Naive B cell (primary cell): ENCODE measurements at places on chromosomes 2 and 18.
A peak's percentile ranks its signal among the peaks of the same experiment; 100 is the strongest.

GRCh38 chr18:74204526-74205152 lies 56.3 kb downstream of the TIMM21 start:
- H3K4me1 ChIP-seq = no peaks in the 10 kb centered on the region
- DNase-seq = no peak

GRCh38 chr2:2640818-2641217 lies 309.7 kb upstream of the MYT1L start:
- DNase-seq = no peak
- H3K4me1 ChIP-seq = no peaks in the 10 kb centered on the region
- no peak overlapping the region for H3K4me3 ChIP-seq

DNA sequence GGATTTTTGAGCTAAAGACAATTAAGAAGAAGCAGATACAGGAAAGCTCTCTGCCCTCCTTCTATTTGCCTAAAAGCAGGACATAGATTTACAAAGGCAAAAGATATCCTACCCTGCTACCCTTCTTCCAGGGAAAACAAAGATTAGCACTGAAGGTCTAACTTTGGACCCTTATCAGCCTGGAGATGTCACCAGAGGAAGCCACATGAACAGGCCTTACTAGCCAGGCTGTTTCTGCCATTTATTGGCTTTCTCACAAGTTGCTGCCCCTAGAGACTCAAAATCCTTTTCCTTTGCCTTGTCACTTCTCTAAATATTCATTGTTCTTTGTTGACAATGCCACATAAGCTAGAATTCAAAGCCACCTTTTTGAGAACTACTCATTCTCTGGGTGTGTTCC lies 147.3 kb downstream of the B3GNT2 start:
- no peaks in the 10 kb centered on the region for H3K36me3 ChIP-seq
- H3K4me1 ChIP-seq = peaks cover 8% of the 10 kb centered on the region
- no peak for DNase-seq
- no peak overlapping the region for H3K27ac ChIP-seq

DNA sequence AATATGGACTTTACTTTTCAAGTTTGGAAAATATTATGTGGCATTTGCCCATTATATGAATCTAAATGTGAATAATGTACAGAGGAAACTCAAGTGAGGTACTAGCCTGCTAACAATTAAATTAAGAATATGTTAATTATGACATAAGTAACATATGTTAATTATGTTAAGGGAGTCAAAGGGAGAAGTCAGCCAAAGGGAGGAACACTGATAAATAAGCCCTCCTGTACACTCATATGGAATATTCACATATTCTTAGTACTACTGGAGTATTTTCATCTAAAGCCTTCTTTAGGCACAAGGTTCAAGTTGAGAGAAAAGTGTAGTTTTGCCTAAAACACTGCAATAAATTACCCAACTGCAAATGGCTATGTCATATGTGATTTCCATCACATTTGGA lies 30.1 kb downstream of the ITGB6 start:
- no peaks in the 10 kb centered on the region for H3K27me3 ChIP-seq

DNA sequence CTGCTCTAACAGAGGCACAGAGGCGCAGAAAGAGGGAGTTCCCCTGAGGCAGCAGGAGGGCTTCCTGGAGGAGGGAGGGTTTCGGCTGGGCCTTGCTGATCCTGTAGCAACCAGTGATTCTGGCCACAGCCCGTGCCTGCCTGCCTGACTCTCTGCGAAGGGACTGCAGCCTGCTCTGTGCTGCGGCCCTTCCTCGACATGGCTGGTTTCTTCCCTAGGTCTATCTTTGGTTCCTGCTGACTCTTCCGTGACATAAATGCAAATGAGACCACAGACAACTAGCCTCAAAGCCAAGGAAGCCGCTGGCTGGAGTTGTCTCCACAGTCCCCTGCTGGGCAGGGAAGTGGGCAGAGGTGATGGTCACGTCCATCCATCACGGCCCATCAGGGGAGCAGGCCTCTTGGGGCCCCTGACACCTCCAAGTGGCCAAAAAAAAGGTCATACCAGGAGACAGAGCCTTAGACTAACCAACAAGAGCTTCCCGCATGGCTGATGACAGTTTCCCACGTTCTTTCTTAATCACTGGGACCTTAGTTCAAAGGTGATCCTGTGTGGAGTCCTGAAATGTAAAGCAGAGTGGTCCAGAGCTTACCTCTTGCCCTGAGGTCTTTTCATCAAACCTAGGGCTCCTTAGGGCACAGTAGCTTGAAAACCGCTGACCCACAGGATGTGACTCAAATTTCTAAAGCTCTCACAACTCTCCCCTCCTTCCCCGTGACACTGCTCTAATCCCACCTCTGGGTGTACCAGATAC lies 55.3 kb downstream of the HS1BP3 start:
- peaks cover 43% of the 10 kb centered on the region for H3K4me1 ChIP-seq
- DNase-seq = peak; percentile 54
- H3K36me3 ChIP-seq = peaks cover 15% of the 10 kb centered on the region

DNA sequence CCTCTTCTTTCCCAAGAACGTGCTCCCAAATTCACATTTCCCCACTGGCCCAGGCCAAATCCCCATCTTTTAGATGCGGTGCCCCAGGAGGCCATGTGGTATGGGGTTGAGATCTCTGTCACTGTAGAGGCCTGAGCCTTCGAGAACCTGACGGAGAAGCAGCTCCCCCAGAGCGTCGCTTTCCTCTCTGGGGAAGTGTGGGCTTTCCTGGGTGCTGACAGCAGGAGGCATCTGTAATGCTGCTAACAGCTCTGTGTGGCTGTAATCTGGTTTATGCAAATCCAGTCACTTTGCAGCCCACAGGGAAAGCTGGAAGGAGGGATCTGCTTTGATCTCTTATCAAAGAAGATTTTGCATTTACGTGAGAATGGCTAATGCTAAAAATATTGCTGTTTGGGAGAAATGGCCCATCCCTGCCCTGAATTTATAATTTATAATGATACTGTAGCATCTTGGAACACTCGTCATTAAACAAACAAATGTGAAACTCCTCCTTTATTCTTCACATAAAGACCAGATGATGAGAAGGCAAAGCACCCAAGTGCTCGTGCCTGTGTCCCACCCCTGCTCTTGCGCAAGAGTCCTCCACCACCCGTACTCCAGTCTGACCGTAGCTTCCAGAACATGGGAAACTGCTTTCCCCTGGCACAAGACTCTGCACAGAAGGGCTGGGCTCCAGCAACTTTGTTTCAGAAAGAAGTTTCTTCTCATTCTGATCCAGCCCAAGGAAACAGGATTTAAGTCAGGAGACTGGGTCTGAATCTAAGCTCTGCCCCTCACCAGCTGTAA lies 109.9 kb upstream of the EPC2 start:
- no peak for DNase-seq
- no peak overlapping the region for H3K27ac ChIP-seq
- no peaks in the 10 kb centered on the region for H3K36me3 ChIP-seq
- H3K4me3 ChIP-seq = no peak overlapping the region

GRCh38 chr18:50895350-50896045 lies 16.6 kb downstream of the ME2 start:
- H3K36me3 ChIP-seq = peaks cover 25% of the 10 kb centered on the region
- H3K4me3 ChIP-seq = no peak overlapping the region
- DNase-seq = no peak
- H3K27me3 ChIP-seq = no peaks in the 10 kb centered on the region
- H3K4me1 ChIP-seq = peaks cover 12% of the 10 kb centered on the region

DNA sequence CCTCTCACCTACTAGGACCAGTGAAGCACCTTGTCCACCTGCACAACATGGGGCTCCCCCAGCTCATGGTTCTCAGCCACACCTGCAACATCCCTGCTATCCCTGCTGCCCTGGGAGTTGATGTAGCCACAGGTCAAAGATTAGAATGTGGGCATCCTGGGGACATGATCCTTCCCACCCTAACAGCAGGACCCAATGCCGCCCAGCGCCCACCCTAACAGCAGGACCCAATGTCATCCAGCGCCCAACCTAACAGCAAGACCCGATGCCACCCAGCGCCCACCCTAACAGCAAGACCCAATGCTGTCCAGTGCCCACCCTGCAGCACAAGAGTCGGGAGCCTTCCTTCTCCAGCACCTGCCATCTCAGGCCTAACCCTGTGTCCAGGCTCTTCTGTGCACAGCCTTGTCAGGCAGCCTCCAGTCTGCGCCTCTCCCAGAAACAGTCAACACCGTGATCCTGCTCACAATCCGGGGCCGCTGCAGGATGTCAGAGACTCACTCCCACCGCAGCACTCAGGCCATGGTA lies 237.3 kb upstream of the SALL3 start:
- H3K4me3 ChIP-seq = no peak overlapping the region
- H3K4me1 ChIP-seq = no peaks in the 10 kb centered on the region
- no peak overlapping the region for H3K27ac ChIP-seq
- no peak for DNase-seq
- H3K27me3 ChIP-seq = peaks cover 14% of the 10 kb centered on the region

GRCh38 chr2:69483696-69484095 lies 46.5 kb upstream of the NFU1 start:
- DNase-seq = no peak
- no peaks in the 10 kb centered on the region for H3K36me3 ChIP-seq

DNA sequence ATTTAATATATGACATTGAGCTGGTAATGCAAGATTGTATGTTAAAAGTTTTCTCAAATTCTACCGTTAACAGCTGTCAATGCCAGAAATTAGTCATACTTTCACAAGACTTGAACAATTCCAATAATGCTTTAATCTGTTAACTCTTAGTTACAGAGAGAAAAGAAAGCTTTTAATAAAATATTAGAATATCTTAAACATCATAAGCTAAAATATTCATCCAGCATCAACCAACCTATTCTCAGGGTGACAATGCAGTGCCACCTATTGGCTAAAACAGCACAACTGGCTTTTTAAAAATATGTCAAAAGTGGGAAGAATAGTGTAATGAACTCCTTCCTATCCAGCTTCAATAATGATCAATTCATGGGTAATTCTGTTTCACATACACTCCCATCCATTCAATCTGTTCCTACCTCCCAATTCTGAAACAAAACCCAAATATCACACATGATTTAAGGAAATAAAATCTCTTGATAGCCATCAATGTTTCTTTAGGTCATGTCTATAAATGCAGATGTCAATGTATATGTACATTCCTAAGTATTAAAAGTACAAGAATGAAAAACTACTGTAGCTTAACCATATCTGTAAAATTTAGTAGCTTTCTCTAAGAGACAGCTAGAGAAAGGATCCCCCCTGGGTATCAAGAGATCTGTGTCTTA lies 79.8 kb upstream of the CCDC141 start:
- H3K36me3 ChIP-seq = no peaks in the 10 kb centered on the region
- H3K4me3 ChIP-seq = no peak overlapping the region
- no peak overlapping the region for H3K27ac ChIP-seq
- DNase-seq = peak; percentile 13

DNA sequence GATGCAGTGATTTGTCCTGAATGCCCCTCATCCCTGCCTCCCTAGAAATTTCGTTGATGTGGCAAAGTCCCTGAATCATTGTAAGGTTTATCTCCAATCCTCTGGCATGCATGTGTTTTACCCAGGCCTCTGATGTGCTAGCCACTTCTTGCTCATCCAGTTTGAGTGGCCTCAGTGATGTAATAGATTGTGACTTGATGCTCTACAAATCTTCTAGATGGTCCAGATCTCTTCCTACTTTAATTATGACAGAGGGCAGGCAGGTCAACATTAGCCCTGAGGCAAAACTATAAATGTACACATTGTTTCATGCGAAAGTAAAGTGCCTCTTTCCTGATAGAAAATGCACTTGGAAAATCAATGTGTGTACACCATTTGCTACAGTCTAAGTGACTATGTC lies 54.5 kb downstream of the LONRF2 start:
- H3K27ac ChIP-seq = no peak overlapping the region
- no peak for DNase-seq
- peaks cover 8% of the 10 kb centered on the region for H3K36me3 ChIP-seq
- H3K4me1 ChIP-seq = peaks cover 9% of the 10 kb centered on the region
- no peaks in the 10 kb centered on the region for H3K27me3 ChIP-seq

DNA sequence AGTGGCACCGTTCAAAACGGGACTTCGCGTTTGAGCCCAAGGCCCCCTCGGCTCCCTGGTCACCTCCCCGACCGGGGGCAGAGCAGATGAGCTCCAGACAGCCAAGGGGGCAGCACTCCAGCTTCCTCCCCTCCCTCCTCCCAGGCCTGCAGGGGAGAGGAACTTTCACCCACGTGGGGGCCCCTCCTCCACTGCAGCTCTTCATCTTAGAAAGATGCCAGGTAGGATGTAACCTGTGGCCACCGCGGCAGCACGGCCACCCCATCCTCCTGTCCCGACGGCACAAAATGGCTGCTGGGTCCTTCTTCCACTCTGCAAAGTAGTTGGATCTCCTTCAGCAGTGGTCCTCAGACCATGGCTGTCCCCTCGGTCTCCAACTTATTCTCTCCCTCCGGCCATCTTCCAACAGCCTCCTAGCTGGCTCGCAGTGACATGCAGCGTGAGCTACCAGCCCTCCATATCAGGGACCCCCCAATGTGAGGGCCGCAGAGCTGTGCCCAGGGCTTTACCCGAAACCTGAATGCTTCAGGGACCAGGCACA lies 94.5 kb upstream of the ID2 start:
- peaks cover 24% of the 10 kb centered on the region for H3K27me3 ChIP-seq
- DNase-seq = no peak
- H3K27ac ChIP-seq = no peak overlapping the region
- H3K4me1 ChIP-seq = peaks cover 11% of the 10 kb centered on the region
- H3K36me3 ChIP-seq = no peaks in the 10 kb centered on the region

GRCh38 chr18:58135183-58135641 lies 91.2 kb downstream of the NEDD4L start:
- no peaks in the 10 kb centered on the region for H3K36me3 ChIP-seq
- no peak overlapping the region for H3K27ac ChIP-seq
- H3K27me3 ChIP-seq = peaks cover 9% of the 10 kb centered on the region
- H3K4me3 ChIP-seq = no peak overlapping the region

DNA sequence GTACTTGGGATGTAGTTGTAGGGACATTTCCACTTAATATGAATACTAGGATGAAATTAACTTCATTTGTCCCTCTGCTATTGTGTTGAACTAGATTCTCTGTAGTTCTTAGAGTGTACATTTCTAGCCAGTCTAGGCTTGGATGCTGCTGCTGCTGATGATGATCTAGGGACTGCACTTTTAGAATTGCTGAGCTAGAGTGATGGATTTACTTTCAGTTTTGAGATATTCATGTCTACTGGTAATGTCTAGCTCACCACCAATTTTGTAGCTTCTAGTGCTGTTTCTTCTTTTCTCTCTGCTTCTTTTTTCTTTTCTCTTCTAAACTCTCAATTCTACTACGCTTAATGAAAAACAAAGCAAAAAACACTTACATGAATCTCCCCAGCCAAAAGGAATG lies 49.4 kb downstream of the MRPS9 start:
- no peak overlapping the region for H3K27ac ChIP-seq
- no peaks in the 10 kb centered on the region for H3K4me1 ChIP-seq
- no peak overlapping the region for H3K4me3 ChIP-seq
- H3K36me3 ChIP-seq = peaks cover 2% of the 10 kb centered on the region
- DNase-seq = no peak

DNA sequence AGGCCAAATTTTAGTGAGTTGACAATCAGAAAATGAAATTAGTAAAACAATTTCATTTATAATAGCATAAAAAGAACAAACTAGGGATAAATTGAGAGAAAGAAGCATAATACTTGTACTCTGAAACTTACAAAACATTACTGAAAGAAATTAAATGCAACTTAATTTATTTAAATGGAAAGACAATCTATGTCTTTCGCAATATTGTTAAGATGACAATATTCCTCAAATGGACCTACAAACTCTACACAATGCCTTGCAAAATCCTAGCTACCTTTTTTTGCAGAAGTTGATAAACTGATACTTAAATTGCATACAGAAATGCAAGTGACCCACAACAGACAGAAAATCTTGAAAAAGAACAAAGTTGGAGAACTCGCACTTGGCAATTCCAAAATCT lies 9.1 kb downstream of the EPG5 start:
- peaks cover 46% of the 10 kb centered on the region for H3K36me3 ChIP-seq
- no peak overlapping the region for H3K27ac ChIP-seq
- DNase-seq = no peak
- peaks cover 32% of the 10 kb centered on the region for H3K4me1 ChIP-seq
- H3K27me3 ChIP-seq = no peaks in the 10 kb centered on the region

- no peaks in the 10 kb centered on the region for H3K36me3 ChIP-seq
- peaks cover 9% of the 10 kb centered on the region for H3K27me3 ChIP-seq
- no peak overlapping the region for H3K27ac ChIP-seq
These were observed 223.1 kb upstream of the PARD3B start for GRCh38 chr2:204321910-204322751.
